ENCODE measurements at places on chromosomes 5 and 9.

GRCh38 chr5:31759925-31760324 lies 121.0 kb downstream of the PDZD2 start:
- DNase-seq, result no peak

- no peak for DNase-seq
Measured at GRCh38 chr5:165616490-165617405, 2111.3 kb downstream of the MAT2B start.

DNA sequence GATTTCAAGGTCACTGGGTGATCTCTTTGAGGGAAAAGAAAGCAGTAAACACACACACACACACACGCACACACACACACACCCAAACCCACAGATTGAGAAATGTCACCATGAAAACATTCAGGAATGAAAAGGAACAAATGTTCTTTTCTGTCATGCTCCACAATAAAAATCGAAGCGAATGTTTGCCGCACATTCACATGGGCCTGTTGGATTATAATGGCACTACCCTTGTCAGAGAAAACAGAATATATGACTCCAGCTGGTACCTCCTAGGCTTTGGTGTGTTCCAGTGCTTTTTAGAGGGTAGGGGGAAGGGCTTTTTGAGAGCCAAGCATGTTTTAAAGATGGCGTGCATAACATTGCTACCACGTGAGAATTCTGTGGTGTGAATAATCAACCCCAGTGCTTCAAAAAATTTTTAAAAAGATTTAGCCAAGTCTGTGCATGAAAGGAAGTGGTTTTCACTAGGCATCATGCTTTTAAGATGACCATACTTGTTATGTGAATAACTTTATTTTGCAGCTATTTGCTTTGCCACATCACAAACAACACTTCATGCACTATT lies 120.8 kb upstream of the ZNF608 start:
- no peak for DNase-seq

- DNase-seq, result no peak
Measured at GRCh38 chr5:6770826-6771607, 57.8 kb downstream of the TENT4A start.

GRCh38 chr5:136040746-136041415 lies 12.1 kb downstream of the TGFBI start:
- DNase-seq, result no peak

DNA sequence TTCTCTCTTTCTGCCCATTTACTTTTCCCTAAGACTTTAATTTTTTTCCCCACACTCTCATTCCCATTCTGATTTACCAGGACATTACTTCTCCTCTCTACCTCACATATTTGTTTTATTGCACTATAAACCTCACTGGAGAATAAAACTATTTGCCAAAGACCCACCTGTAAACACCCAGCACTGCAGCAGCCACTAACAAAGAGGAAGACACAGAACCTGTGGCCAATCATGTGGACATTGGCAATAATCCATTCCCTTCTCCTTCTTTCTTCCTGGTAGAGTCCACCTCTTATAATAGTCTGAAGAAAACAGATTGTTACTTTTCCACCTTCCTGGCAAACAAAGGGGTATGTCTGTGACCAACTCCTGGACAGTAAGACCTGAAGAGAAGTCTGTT lies 8.3 kb upstream of the THBS4 start:
- DNase-seq, result no peak

GRCh38 chr9:76818271-76818670 lies 54.0 kb downstream of the PCA3 start:
- DNase-seq, result no peak

DNA sequence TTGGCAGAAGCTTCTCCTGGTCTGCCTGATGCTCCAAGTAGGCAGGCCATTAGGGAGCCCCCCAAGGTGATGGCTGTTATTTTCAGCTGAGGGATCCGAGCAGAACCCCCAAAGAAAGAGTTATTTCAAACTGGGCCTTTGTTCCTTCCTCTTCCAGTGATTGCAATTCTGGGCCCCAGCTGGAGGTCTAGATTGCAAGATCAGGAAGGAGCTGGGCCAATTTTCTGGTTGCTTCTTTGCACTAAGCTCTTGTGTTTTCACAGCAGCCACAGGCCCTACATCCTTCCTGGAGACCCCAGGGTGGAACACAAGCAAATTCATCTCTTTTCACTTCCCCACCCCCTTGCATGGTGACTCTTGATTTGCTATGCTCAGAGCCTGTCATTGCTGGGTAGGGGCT lies 215.0 kb downstream of the SEMA6A start:
- DNase-seq, result no peak

- DNase-seq, result no peak
Measured at GRCh38 chr5:137146402-137146890, 352.7 kb downstream of the SPOCK1 start.

DNA sequence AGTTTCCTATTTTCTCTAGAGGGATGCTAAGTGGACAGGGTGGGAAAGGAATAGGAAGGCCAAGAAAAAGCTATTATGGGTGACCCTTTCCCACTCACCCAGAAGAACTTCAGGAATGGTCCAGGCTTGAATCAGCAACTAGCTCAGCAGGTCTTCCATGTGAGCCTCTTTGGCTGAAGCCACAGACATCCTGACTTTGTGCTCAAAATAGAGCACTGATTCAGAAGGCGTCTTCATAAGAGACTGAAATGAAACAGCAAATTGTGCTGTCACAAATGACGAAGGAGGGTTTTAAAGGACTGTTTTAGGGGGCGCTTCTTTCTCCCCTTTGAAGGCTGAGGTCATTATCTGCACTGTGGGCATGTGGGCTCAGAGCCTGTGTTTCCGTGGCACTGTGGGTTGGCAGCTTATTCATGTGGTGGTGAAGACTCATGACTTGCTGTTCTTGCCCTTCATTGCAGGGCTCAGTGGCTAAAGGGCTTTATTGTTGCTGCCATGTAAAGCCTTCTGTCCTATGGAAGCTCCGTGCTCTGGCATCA lies 65.8 kb upstream of the NFIL3 start:
- DNase-seq, result no peak

- DNase-seq, result no peak
Measured at GRCh38 chr9:137876781-137877386, 698 bp upstream of the CACNA1B start.

DNA sequence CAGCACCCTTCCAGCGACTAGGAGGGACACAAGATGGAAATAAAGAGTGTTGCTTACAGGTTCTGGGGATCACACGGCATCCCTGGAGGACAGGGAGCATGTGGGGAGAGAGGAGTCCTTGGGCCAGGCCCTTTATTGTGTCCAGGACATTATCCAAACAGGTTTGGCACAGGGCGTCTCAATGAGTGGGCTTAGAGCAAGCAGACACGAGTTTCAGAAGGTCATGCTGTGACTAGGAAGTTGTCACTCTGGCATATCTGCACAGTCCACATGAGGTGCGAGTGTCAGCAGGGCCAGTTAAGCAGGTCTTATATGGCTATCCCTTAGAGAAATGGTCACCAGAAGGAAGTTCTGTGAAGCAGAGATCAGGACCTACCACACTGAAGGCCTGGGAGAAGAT lies 174.5 kb upstream of the OTULINL start:
- DNase-seq, result no peak

- no peak for DNase-seq
Measured at GRCh38 chr9:94861589-94862272, 135.2 kb downstream of the AOPEP start.

DNA sequence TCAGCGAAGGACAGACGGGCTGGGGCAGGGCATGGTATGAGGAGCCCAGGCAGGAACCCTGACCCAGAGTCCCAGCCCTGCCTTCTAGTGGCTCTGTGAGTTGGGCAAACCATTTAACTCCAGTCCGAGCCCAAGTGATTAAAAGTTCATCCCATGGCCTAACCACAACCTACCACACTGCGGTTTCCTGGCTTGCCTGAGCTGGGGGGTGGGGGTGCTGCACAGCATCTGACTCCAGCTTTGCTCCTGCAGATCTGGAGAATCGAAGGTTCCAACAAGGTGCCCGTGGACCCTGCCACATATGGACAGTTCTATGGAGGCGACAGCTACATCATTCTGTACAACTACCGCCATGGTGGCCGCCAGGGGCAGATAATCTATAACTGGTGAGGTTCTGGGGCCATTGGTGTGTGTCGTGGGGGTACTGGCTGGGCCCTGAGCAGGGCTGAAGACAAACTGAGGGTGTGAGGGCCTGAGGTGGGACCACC lies 49.0 kb downstream of the STOM start:
- no peak for DNase-seq

DNA sequence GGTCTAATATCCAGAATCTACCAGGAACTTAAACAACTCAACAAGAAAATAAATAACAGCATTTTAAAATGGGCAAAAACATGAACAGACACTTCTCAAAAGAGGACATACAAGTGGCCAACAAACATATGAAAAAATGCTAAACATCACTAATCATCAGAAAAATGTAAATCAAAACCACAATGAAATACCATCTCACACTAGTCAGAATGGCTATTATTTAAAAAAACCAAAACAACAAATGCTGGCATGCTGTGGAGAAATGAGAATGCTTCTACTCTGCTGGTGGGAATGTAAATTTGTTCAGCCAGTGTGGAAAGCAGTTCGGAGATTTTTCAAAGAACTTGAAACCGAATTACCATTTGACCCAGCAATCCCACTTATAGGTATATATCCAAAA lies 63.1 kb downstream of the ADAMTS6 start:
- DNase-seq, result no peak

- no peak for DNase-seq
Measured at GRCh38 chr5:90055831-90056328, 353.7 kb downstream of the CETN3 start.

DNA sequence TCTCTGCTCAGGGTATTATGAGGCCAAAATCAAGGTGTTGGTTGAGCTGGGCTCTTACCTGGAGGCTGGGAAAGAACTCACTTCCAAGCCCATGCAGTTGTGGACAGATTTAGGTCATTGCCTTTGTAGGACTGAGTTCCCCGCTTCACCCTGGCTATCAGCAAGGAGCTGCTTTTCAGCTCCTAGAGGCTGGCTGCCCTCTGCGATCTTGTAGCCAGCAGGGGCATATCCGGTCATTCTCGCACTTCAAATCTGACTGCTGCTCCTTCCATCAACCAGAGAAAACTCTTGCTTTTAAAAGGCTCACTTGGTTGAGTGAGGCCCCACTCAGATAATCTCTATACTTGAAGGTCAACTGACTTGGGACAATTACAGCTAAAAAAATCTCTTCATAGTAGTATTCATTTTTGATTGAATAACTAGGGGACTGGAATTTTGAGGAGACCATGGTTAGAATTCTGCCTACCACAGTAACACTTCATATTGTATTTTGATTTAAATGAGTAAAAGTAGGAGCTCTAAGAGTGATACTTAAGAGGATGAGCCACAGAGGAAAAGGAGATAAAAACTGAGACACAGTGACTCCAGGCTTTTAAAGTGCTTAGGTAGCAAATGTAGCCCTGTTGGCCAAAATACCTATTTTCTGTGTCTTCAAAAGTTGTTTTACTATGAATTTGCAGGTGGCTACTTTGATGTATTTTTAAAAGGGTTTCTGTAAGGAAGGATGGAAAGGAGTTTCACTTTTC lies 137.4 kb downstream of the CD180 start:
- DNase-seq, result no peak

DNA sequence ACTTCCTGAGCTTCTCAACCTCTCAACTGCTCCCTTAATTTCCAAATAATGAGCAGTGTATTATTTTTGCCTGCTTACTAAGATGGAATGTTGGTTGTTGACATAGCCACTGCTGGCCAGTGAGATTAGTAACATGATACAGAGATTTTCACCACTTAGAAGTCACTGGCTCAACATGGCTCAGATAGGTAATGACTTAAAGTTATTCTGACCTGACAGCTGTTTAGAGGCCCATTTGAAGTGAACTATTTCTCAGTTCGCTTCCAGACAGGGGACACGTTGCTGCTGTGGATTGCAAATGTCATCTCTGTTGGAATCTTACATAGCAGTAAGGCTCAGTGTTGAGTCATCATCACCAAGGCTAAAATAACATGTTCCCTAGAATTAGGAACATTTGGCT lies 490.2 kb downstream of the TLE4 start:
- no peak for DNase-seq

DNA sequence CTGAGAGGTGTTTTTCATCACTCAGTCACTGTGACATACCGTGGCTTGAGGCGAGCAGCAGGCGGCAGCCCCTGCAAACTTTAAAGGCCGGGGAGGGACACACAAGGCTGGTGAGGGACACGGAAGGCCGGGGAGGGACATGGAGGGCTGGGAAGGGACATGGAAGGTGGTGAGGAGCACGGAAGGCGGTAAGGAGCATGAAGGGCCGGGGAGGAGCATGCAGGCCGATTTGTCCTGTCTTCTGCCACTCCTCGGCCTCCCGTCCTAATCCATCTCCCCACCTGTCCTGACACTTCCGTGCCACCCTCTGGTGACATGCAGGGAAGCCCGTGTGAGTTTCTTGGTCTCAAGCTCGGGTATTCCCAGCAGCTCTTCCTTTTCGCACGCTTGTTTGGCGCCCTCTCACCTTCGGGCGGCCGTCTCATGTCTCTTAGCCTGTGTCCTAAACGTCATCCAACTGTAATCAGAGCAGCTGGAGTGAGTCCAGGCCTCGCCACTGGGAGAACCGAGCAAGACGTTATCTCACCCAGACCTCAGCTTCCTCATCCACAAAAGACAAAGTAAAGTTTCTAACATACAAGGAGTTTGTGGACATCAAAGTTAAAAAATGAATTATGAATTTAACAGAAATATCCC lies 126.5 kb downstream of the MRPL36 start:
- no peak for DNase-seq

DNA sequence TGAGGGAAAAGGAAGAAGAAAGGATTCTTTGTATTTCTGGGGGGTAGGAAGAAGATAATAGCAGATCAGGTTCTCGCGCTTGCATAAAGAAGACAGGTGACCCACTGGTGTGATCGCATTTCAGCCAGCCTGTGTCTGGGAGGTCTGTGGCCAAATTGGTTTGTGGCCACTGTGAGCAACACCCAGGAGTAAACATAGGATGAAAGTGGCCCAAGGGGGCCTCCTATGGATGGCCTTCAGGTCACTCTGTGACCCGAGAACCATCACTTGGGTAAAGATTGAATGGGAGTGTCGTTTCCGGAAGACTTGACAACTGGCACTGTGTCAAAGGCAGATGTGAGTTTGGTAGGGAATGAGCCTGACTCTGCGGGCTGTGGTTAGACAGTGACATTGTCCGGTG lies 34.2 kb downstream of the RAI14 start:
- no peak for DNase-seq

- DNase-seq, result no peak
Measured at GRCh38 chr5:134127376-134127861, 12.9 kb downstream of the TCF7 start.

GRCh38 chr9:14158916-14159315 lies 155.0 kb downstream of the NFIB start:
- DNase-seq, result no peak

GRCh38 chr9:12956261-12956660 lies 181.4 kb downstream of the LURAP1L start:
- DNase-seq, result no peak

GRCh38 chr9:73182928-73183327 lies 31.3 kb downstream of the ANXA1 start:
- no peak for DNase-seq

- no peak for DNase-seq
Measured at GRCh38 chr9:122923947-122924346, 7.4 kb downstream of the ZBTB26 start.
